ENCODE measurements at places on chromosomes 7 and 10.

DNA sequence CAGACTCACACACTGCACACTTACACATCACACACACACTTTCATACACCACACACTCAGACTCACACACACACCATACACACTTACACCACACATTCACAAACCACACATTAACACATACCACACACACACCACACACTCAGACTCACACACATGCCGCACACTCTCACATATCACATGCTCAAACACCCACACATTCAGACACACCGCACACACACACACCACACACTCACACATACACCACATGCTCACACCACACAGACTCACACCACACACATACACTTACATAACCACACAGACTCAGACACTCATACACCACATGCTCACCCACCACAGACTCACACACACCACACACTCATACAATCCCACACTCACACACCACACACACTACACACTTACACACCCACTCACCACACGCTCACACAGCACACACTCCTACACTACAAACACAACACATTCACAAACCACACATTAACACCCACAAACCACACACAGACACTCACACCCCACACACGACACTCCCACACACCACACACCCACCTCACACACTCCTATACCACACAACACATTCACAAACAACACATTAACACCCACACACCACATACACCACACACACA is 125.4 kb downstream of the EVX1 start:
- DNase-seq: no peak

- no peak for DNase-seq
Observed at GRCh38 chr7:31413766-31414165, 73.2 kb upstream of the NEUROD6 start.

DNA sequence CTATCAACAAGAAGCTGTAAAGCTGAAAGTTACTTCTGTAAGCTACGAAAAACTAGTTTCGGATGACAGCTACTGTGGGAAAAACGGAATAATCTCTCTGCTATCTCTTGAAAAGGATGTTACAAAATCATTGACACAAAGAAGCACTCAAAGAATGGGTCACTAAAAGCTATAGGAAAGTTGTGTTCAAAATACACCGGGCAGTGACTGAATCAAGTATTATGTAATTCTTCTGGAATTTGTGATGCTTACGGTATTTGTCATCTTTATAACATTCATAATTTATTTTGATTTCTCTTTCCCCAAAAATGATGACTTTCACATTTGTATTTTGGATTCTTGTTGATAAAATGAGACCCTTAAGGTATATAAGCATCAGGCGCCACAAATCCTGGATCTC is 112.1 kb upstream of the KLF6 start:
- no peak for DNase-seq

DNA sequence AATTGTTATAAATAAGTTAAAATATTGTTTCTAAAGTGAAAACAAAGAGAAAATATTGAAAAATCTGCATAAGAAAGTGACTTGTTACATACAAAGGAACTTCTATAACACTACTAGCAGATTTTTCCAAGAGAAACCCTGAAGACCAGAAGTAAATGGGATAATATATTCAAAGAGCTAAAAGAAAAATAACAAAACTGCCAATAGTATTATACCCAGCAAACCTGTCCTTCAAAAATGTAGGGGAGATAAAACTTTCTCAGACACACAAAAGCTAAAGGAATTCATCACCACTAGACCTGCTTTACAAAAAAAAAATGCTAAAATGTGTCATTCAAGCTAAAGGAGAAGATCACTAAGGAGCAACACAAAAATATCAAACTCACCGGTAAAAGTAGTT is 17.0 kb downstream of the CADPS2 start:
- DNase-seq: no peak

GRCh38 chr7:129804890-129805719 is 147.7 kb downstream of the UBE2H start:
- DNase-seq: no peak

DNA sequence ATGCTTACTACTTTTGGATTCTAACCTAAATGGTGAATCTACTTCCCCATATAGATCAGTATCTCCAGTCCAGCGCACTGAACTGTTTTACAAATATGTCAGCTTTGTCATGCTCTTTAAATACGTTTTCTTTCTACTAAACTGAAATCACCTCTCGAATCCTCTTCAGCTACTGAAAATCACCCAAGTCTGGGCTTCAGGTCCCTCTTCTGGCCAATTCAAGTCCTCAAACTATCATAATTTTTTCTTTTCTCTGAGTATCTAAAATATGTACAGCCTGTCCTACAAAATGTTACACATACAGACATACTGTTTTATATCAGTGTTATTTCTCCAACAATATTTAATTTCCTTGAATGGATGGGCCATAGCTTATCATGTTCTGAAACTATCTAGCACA is 84.2 kb downstream of the CACNA2D1 start:
- no peak for DNase-seq

GRCh38 chr10:73075829-73076228 is 20.8 kb downstream of the P4HA1 start:
- no peak for DNase-seq

GRCh38 chr7:22860784-22861482 is 38.3 kb upstream of the TOMM7 start:
- DNase-seq: no peak

DNA sequence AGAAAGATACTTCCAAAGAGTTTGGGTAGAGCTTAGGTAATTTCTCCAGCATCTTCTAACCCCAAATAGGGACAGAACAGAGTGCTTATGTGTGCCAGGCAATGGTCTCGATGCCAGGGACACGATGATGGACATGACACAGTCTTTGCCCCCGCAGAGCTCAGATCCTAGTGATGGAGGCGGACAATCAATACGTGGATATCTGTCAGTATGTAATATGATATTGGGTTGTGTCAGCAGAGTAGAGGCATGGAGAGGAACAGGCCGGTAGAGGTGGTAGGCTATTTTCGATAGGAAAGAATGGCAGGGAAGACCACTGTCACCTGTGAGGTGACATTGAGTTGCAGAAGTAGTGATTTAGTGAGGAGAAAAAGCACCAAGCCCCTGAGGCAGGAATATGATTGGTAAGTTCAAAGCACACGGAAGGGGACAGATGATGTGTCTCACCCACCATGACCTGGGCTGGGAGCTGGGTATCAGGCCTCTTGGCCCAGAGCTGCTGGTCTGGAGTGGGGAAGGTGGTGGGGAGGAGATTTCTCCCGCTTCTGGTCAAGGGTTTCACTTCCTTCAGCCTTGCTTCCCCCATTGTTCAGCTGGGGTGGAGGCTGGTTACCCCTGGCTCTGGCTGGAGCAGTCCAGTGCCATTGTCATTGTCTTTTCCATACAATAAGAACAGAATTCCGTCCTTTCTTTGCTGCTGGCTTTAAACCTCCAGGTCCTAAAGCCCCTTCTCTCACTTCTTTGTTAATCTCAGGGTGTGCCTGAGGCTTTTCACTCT is 36.0 kb upstream of the SRGN start:
- DNase-seq: no peak

GRCh38 chr7:130468612-130469011 is 23.3 kb upstream of the MEST start:
- no peak for DNase-seq

GRCh38 chr7:128100949-128101713 is 69.9 kb upstream of the LRRC4 start:
- DNase-seq: no peak

- DNase-seq: no peak
Observed at GRCh38 chr10:14017467-14017866, 313.3 kb downstream of the FRMD4A start.

- no peak for DNase-seq
Observed at GRCh38 chr7:11294965-11295364, 321.3 kb downstream of the PHF14 start.
